ENCODE measurements at places on chromosomes 1 and 21.

- no peak for DNase-seq
Observed at GRCh38 chr1:86069757-86070145, 86.8 kb downstream of the COL24A1 start.

DNA sequence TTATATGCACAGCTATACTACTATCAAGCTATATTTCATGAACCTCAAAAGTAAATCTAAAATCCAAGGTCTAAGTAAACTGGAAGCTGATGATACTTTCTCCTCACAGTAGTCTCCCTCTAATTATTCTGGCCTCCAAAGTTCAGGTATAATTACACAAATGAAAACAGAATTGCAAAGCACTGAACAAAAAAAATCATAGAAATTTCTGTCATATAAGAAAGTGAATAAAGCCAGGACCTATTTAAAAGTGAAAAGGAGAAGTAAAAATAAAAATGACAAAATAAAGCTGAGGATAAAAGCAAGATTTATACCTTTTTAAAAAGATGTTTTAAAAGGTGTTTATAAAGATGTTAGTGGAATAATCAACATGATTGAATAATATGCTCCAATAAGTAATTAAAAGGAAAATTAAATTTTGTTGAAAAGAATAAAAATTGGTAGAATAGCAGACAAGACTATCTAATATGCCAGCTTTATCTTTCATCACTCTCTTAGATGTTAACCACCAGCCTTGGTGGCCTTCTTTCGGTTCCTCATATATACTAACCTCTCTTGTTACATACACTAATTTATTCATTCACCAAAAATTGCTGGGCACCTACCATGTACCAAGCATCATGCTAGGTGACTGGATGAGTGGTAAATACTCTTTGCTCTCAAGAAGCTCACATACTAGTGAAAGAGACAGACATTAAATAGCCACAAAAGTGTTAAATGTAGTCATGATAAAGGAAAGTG, 25.1 kb downstream of the SHCBP1L start:
- no peak for DNase-seq

- DNase-seq, result no peak
Observed at GRCh38 chr1:89831462-89832120, 10.8 kb downstream of the LRRC8D start.

DNA sequence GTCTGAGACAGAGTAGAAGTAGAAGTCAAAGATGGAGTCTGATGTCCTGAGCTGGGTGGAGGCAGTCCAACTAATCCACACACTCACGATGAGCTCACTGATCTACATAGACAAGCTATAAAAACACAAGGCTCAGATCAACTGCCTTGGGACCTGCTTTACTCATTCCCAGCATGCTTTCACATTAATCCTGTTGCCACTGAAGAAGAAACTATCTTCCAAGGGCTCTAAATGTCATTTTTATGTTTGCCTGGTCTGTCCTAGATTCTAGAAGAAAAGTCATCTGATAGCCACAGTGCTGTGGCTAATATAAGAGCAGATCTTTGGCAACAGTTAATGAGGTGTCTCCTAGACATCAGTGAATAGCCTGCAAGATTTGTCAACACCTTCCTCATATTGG, 522.7 kb downstream of the NUF2 start:
- no peak for DNase-seq

All from stimulated activated CD4-positive, alpha-beta T cell treated with anti-CD3 and anti-CD28 coated beads, Interleukin-2, amount 100 ng/mL, for 24 hours (primary cell).